ENCODE measurements at places on chromosomes 2 and 18.

- no peak for DNase-seq
These were observed 422.5 kb upstream of the PIK3C3 start for GRCh38 chr18:41532344-41533086.

GRCh38 chr2:232369126-232369951 is 9.2 kb upstream of the ALPP start:
- DNase-seq = no peak

DNA sequence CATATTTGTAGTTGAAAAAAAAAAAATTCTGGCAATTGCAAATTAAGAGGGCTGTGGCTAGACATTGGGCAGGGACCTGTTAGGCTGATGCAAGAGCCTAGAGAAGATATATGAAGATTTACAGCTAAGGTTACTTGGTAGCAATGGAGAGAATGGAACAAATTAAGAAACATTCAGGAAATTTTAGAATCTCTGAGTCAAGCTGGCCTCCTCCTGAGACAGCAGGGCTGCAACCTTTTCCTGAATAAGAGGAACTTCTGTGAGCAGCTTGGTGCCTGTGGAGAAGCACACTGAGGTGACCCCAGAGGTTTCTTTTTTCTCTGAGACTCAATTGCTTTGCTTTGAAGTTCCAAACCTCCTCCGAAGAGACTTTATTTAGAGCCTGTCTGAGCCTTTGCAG is 118.6 kb upstream of the LRATD1 start:
- no peak for DNase-seq

DNA sequence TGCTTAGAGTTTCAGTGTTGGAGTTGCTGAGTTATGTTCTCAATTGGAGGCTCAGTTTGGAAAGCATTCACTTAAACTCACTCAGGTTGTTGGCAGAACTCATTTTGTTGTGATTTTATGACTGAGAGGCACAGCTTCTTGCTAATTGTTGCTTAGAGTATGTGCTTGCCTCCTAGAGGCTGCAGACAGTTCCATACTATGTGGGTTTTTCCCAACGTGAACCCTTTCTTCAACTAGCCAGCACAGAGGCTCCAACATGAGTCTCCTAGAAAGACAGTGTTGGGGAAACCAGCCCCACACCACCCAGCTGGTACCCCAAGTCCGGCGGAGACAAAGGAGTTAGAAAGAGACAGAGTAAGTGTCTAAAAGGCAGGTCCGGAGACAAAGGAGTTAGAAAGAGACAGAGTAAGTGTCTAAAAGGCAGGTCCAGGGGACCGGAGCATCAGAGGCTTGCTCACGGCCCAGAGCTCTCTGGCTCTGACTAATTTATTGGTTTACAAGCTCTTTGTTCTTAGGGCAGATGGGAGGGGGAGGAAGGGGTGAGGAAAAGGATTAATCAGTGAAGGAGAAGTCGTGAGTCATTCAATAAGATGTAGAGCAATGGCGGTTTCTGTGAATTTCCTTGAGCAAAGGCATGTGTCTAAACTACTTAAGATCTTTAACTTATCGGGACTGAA is 999.7 kb upstream of the LRRTM1 start:
- DNase-seq = no peak

DNA sequence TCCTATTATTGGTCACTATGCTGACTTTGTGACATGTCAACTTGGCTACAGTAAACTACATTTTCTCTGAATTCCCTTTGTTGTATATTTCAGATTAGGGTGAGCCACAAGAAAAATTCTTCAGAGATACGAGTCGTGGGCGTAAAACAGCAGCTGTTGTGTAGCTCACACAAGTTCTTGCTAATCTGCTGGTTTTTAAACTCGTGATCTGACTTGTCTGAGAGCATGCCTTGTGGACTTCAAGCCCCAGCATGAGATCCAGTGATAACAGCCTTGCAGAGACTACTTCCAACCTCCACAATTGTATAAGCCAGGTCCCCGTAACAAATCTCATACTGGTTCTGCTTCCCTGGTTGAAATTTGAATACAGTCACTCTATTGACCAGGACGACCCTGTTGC is 259.8 kb upstream of the LYPD1 start:
- no peak for DNase-seq

GRCh38 chr2:25619185-25619584 is 54.2 kb downstream of the DTNB start:
- DNase-seq = no peak

DNA sequence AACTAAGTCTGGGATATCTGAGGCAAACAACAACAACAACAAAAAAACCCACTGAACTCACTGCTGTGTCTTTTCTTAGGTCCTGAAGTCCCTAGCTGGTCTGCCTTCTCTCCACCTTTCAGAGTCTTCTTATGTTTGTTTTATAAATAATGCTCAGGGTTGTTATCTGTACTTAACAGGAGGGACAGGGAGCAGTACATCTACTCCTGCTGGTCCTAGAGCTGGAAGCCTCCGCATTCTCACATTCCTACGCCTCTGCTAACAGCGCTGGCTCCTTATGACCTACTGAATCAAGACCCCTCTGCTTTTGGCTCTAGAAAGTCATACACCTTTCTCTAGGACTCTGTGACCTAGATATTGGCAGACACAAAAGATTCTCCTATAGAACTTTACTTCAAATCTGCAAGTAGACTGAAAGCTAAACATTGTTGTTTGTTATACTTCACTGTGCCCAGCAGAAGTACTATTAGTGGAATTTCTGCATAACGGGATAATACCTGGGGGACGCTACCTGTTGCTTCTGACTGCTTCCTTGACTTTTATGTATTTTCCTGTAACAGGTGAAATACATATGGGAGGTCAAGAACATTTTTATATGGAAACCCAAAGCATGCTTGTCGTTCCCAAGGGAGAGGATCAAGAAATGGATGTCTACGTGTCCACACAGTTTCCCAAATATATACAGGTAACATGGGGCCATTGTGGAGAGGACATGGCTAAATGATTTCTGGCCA is 48.6 kb downstream of the AOX1 start:
- DNase-seq = no peak

- DNase-seq = no peak
These were observed 14.4 kb downstream of the SMYD1 start for GRCh38 chr2:88081924-88082608.

DNA sequence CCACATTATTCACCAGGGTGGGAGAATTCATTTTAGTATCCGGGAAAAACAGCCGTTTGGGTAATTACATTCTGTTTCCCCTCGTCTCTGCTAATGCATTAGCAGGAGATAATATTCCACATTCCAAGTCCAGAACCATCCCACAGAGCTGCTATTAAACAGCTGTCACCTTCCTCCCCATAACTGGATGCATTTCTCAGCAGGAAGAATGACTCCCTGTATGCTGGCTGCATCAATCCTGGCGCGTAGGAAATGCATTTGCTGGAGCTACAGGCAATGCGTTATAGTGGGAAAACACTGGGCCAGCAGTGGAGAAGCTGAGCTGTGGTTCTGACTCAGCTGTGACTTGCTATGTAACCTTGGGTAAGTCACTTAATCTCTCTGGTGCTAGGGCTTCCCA is 246.0 kb downstream of the CLIP4 start:
- DNase-seq = no peak

DNA sequence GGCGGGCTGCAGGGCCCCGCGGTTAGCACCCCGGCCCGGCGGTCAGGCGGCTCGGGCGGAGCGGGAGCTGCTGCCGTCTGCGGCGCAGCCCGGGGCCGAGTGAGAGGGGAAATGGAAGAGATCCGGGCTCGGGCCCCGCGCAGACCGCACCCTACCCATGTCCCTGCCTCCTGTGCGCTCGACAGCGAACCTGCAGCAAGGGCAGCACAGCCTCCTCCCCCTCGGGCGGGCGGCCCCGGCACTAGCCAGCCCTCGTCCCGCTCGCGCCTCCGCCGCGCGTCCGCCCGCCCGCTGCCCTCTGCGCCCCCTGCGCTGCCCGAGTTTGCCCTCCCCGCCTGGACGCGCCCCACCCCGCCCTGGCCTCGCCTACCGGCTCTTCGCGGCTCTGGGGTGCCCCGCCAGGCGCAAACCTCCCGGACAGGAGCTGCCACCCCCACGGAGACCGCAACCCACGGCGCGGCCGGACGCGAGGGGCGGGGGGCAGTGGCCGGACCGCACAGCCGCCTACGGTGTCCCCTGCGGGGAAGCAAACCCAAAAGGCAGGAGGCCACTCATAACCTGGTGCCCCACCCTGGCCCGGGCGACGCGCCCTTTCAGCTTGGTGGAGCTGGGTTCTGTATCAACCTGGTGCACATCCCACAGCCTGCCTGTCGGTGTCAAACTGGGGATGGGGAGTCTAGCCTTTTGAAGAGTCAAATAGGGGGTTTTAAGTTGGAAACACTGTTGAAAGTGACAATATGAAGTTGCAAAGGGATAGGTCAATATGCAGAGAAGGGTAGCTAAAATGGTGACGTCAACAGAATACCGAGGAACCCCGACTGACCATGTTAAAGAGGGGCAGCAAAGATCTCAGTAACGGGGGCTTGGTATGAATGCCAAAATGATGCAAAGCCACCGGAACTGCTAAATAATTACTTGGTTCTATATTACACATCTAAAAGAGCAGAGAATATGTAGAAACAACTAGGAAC is at the start of gene IHH:
TSS of gene IHH (minus strand) at position 101 of the 971 bp plus-strand sequence. CDS start 454 bp downstream, outside the sequence.
- no peak for DNase-seq

- no peak for DNase-seq
These were observed 83.4 kb downstream of the TPGS2 start for GRCh38 chr18:36745219-36745975.

GRCh38 chr2:166381-166780 is 97.5 kb downstream of the SH3YL1 start:
- DNase-seq = no peak

- no peak for DNase-seq
These were observed 30.7 kb upstream of the FRZB start for GRCh38 chr2:182897137-182897536.

- no peak for DNase-seq
These were observed 8.2 kb upstream of the POTEE start for GRCh38 chr2:131201098-131201497.

DNA sequence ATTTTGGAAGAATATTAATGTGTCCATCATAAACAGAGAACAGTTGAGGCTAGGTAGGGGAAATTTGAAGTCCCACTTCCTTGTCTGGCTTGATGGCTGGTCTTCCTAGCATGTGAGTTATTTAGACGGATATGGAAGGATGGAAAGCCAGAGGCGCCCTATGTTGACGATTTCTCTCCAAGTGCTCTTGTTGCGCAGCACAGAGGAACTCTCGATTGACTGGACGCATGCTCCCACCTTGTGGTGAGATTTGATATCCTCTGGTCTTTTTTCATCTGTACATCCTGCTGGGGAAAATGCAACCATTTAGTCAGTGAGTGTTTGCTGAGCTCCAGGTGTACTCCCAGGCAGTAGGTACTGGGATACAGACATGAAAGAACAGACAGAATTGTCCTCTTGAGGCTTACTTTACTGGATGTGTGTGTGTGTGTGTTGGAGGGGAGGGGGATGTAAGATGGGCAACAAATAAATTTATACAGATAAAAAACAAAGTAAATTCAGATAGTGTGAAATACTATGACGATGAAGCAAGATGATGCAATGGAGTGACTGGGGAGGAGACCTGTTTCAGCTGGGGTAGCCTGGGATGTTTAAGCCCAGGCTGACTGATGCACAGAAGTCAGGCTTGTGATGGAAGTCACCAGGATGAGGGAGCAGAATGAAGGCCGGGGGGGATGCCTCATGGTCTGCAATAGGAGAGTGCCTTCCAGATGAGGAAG is 137.2 kb downstream of the TRIM43 start:
- no peak for DNase-seq

GRCh38 chr2:9052821-9053533 is 49.5 kb upstream of the MBOAT2 start:
- DNase-seq = no peak

- DNase-seq = no peak
These were observed 235.3 kb downstream of the DYM start for GRCh38 chr18:49225160-49225559.

- DNase-seq = no peak
These were observed 53.2 kb downstream of the SFXN5 start for GRCh38 chr2:73018188-73018825.

GRCh38 chr2:206701952-206702605 is 16.1 kb downstream of the DYTN start:
- no peak for DNase-seq

DNA sequence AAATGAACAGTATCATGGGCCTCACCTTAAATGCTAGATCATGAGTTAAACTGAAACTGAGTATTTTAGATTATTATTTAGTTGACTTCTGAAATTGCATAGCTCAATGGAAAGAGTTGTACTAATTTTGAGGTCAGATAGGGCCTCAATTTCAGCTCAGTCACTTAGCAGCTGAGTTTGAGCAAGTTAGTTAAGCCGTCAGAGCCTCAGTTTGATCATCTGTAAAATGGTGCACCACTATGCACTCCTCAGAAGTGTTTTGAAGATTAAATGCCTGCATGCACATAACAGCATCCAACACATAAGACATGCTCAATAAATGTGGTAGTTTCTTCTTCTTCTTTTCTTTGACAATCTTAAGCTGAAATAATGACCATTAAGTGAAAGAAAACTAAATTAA is 38.2 kb upstream of the ASNSD1 start:
- no peak for DNase-seq
